ENCODE measurements at places on chromosomes 4 and X.

DNA sequence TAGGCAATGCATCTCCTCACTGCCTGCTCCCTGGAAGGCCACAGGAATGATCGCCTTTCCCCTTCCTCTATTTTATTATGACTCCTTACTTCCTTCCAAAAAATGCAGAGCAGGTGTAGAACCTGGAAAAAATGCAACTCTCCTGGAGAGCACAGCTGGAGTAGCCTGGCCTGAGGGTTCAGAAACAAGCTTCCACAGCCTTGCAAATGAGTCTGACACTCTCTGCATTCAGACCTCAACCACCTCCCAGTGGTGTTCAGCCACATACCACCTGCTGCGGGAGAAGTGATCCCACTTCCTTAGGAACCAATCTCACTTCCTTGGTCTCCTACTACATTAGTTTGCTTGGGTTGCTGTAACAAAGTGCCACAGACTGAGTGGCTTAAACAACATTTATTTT lies 368.1 kb upstream of the NOCT start:
- no peak for DNase-seq

- no peak for DNase-seq
Measured at GRCh38 chr4:7395645-7396044, 39.1 kb downstream of the PSAPL1 start.

DNA sequence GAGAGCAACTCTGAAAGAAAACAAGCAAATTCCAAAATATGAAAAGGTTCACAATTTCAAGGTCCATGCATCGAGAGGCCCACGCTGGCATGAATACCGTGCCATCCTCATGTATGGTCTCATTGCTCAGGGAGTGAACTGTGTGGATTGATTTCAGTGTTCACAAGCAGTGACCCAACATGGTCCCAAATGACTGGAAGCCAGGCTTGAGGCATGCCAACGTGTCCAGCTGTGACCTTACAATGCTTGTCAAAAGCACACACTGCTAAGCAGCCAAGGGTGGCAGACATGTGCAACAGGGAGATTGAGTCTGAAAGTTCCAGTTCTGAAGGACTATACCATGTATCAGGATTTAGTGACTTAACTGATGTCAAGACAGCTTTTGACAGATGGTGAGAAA lies 58.7 kb upstream of the CLDN24 start:
- no peak for DNase-seq

DNA sequence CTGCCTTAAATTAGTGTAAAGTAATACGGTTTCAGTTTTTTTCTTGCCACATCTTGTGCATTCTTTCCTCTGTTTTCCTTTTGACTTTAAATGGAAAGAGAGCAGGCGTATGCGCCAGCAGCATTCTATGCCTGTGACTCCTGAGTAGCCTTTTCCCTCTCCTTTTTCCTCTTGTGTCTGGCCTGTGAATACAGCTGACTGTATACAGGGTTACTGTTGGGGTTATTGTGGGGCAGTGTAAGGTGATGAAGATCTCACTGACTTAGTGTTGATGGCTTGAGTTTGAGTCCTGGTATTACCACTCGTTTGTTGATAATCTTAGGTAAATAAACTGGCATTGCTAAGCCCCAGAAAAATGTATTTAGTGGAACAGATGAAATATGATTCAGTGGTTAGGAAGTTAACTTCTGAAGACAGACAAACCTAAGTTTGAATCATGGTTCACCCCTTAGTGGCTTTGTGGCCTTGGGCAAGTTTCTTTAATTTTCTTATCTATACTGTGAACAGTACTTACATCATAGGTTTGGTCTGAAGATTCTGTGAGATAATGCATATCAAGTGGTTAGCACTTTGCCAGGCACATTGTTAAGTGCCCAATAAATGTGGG lies 105.1 kb downstream of the FNIP2 start:
- DNase-seq, result peak; percentile 52

- DNase-seq, result no peak
Measured at GRCh38 chr4:139954512-139954911, 199.5 kb downstream of the MAML3 start.

DNA sequence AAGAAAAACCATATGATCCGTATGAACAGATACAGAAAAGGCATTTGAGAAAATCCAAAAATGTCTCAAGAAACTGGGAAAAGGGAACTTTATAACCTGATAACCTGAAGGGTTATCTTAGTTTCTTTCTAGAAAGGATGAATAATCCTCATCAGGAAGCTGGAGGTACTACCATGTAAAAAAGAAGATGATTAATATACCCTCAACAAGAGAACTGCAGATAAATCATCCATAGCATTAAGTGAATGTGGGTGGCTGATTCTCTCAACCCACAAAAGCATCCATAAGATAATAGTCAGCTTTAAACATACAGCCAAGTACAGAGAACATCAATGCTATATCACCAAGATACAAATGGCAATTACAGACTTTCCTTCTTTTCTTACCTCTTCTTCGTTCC lies 26.4 kb downstream of the ANAPC10 start:
- DNase-seq, result no peak

DNA sequence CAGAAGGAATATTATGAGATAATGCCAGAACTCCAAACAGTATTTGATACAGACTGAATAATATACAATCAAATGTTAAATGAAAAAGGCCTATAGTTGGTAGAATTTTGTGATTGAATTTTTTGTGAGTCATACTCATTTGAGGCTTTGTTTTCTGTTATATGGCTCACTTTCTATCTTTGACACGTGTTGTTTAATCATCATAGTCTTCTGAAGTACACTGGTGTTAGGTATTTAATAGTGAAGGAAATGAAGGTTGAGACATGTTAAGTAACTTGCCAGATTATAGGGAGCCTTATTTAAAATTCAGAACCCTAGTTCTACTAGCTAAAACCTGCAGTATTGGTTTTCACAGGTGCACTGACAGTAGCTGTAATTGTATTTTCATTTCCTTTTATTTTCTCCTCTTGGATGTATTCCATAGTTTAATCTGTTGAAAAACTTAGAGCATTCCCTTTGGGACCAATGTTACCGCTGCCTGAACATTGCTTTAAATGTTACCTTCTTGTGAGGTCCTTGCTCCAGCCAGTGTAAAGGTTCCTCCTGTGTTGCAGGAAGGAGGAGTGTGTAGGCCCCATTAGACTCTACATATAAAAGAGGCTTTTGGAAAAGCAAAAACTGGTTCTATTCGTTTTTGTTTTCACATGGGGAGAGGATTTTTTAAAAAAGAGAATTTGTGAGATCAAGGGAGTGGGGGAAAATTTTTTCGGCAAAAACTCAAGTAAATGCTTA lies 224.1 kb downstream of the ARHGAP10 start:
- no peak for DNase-seq

DNA sequence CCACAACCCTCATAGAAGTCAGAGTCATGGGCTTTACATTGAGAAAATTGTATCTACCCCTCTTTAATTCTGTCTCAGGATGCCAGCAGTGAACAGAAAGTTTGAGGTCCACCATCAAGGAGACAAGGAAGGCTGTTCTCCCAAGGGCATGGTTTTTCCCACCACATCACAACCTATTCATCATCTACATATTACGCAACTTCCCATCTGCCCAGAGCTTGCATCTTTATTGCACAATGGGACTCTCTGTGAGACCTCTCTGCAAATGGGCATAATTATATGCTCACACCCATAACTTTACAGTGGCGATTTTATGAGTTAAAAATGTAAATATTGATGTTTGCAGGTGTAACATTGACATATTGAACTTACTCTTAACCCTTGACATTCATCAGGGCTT lies 38.9 kb downstream of the PAGE2 start:
- no peak for DNase-seq

GRCh38 chr4:123244137-123244536 lies 152.5 kb upstream of the SPRY1 start:
- DNase-seq, result no peak

DNA sequence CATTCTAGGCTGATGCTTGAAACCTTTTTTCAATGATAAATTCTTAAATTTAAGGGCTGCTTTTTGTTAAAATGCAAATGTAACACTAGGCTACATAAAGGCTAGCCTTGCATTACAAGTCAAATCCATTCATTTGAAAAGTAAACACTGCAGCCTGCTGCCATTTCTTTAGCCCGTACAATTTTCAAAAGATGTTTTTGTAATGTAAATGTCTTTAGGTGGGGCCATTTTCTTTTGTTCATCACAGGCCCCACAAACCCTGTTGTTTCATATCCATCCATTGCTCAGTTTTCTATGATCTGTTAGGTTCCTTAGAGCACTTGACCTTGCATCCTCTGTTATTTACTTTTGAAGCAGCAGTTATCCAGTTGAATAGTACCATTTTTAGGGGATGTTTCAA lies 296.2 kb upstream of the AMOT start:
- DNase-seq, result no peak

DNA sequence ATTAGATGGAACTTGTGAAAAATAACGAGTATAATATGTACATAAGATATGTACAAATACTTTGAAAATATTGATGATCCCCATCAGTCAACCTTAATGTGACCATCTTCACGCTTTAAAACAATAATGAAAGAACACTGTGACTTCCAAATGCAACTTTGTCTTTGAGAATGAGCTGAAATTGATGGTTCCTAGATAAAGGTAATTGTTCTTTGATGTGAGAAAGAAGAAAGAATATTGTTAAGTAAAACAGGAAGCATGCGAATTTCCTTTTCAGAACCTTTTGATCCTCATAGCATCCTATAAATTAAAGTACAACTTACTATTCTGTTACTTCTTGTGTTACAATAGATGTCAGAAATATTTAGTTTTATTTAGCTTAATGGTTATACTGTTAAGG lies 22.2 kb downstream of the IL2 start:
- DNase-seq, result no peak

DNA sequence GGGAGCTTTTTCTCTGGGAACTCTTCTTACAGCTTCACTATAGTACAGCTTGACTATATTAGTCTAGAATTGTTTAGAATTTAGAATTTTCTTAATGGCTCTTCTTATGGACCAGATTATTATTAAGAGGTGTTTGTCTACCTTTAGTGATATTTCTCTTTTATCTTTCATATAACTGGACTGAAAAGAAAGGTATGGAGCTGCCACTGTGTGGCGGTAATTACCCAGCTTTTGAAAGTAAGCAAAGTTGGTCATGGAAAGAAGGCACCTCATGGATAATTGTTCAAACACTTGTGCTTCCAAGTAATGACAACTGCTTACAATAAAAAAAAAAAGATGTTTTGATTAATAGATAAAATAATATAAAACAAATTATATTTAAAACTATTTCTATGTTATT lies 1112.5 kb downstream of the TECRL start:
- DNase-seq, result no peak

DNA sequence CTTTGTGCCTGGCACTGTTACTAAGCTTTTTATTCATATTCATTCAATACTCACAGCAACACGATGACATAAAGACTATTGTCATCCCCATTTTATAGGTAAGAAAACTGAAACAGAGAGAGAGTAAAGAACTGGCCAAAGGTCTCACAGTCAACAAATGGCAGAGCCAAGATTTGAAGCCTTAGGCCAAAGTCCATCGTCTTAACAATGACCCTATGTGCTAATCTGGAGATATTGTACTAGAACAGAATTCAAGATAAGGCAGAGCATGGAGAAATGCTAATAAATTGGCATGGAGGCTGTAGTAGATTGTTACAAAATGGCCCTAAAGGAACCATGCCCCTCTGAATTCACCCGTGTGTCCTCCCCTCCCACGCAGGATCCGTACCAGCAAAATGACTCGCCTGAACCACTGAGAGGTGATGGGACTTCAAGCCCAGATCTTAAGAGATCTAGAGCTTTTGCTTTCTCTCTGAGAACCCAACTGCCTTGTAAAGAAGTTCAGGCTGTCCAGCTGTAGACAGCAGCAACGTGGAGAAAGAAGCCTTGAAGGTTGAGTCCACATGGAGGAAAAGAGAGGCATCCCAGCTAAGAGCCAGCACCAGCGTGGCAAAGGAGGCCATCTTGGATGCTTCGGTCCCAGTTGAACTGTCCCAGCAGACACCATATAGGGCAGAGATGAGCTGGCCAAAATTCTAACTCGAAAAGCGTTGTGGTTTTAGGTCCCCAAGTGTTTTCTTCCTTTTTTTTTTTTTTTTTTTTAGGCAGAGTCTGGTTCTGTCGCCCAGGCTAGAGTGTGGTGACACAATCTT lies 52.8 kb upstream of the RBM47 start:
- no peak for DNase-seq

- DNase-seq, result no peak
Measured at GRCh38 chr4:87938746-87939145, 36.8 kb upstream of the SPP1 start.
